ENCODE measurements at places on chromosomes 3 and 15.

DNA sequence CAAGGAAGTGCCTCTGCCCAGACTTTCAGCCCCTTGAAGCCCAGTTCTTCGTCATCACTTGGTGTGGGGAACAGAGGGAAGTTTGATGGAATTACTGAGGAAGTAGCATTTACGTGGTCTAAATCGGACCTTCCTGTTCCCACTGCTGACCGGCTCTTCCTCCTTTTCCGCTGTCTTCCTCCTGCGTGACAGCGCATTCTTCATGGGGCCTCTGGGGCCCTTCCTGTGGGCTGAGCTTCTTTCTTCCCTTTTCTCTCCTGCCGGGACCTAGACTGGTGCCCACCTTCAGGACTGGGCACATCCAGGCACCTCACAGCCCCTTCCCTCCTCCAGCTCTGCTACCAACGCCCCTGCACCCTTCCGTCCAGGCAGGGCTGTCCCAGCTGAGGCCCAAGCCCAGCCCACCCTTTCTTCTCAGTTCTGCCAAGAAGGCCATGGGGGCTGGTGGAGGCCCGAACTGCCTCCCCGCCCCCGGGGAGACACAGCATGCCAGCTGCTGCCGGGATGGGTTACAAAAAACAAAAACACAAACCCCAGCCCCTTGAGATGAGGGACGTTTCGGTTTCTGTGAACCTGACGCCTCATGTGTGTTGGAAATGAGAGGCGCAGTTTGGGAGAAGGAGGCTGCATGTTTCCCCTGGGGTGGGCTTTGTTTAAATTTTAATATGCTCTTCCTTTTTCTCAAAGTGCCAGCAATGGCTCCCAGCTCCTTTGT is 19.1 kb downstream of the ZNF710 start:
- DNase-seq = no peak

DNA sequence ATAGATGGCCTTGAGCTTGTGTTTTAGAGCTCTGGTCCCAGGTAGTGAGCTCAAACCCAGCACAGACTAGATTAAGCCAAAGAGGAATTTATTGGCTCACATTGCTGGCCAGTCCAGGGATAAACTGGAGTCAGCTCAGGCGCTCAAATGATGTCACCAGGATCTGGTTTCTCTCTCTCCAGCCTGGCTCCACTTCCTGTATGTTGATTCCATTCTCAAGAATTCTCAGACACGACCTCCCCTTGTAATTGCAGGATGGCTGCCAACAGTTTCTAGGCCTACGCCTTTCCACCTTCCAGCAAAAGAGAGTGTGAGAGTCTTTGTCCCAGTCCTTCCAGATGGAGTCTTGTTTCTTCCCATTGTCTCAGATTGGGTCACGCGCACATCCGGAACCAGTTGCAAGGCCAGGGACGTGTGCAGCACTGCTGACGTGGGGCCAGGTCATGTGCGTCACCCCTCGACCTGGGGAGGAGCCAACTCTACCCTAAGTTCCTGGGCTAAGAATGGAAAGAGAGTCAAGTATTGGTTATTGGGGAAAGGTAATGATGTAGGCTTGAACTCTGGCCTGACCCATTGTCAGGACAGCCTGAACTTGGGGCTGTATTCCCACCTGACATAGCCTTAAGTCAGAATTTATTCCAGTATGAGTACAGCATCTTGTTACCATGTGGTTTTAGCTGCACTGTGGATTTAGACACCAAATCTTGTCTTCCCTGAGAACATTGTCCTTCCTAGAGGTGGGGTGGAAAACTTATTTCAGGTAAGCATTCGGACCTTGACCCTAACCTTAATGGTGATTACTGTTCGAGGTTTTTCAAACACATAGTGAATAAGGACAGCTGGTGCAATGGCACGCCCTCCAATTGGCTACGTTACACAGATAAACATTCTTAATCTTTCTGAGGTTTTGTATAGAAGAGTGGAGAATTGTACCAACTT is 31.6 kb downstream of the CACNA1D start:
- peak; percentile 77 for DNase-seq

DNA sequence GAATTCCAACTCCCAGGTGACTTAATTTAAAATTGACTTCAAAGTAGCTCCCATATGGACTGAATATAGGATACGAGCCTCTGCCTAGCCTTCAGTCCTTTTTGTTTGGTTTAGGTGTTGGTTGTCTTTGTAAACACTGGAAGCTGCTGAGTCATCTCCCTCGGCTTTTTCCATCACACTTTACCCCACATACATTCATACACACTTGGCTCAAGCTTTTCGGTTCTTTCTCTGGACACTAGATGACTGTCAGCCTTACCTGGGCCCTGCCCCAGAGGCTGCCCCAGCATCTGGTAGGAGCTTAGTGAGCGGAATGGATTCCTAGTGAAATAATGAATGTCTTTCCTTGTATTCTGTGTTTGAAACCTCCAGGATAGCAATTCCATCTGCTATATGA is 201.5 kb upstream of the IL12A start:
- peak; percentile 62 for DNase-seq

- no peak for DNase-seq
Observed at GRCh38 chr15:88741046-88741445, 62.2 kb upstream of the ACAN start.

DNA sequence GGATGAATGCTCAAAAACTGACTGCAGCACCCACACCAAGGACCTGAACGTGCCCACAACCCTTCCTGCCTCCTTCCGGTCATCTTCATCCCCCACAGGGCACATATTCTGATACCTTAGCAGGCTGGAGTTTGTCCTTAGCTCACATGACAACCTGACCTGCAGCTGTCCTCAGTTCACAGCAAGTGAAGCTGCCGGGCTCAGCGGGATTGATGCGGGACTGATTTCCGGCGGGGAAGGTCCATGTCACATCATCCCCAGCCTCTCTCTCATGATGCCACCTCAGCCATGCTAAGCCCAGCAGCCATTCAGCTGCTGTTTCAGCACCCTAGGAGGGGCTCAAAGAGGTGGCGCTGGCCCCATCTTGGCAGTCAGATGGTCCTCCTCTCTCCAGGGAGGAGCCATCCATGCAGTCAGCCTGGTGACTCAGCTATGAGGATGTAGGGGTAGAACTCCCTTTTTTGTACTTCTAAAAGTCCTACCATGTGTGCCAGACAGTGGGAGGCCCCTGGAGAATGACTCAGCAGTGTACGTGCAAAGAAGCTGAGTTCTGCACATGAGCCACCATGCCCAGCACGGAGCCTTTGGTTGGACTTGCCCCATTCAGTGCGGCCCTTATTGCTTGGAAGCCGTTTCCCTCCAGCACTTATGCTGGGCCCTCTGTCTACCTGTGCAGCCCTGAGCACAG is 9.5 kb downstream of the CA12 start:
- DNase-seq = no peak

DNA sequence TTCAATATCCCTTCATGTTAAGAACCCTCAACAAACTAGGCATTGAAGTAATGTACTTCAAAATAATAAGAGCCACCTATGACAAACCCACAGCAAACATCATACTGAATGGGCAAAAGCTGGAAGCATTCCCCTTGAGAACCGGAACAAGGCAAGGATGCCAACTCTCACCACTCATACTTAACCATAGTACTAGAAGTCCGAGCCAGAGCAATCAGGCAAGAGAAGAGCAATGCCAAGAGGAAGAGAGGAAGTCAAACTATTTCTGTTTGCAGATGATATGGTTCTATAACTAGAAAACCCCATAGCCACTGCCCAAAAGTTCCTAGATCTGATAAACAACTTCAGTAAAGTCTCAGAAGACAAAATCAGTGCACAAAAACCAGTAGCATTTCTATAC is 161.9 kb downstream of the UBE2E2 start:
- DNase-seq = no peak

GRCh38 chr15:95511671-95512070 is 818.8 kb upstream of the NR2F2 start:
- DNase-seq = no peak

GRCh38 chr3:44248152-44248551 is 6.5 kb downstream of the TOPAZ1 start:
- no peak for DNase-seq

- no peak for DNase-seq
Observed at GRCh38 chr15:32701863-32702262, 15.9 kb upstream of the GREM1 start.

- DNase-seq = no peak
Observed at GRCh38 chr3:46999516-47000197, 20.2 kb downstream of the NBEAL2 start.

DNA sequence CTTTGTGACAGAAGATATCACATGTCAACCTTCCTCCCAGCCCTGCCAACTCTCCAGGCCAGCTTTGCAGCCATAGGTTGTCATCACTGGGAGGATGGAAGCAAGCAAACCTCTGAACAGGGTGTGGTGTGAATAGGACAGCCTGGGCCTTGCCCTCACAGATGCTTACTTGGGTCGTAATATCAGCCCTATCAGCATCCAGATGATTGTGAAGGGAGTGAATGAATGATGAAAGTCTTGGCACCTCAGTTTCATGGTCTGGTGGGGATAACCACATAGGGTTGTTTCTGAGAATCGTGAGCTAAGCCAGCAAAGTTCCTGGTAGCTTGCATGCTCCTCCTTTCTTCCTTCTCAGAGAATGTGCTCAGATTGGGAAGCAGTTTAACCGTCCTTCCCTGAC is 55.1 kb upstream of the POLR2M start:
- no peak for DNase-seq

DNA sequence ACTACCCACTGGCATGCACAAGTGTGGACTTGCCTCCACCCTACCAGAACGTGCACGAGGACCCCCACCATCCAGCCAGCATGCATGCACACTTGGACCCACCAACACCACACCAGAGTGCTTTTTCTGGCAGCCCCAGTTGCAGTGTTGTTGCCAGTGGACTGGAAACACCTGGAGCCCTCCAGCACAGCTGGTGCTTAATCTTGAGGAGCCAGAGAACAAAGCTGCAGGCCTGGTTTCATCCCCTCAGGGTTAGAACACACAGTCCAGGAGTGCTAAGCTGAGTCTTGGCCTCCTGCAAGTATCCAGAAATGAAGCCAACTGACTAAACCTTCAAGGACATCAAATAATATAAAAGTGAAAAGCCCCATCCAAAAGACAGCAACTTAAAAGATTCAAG is 888.0 kb downstream of the NTRK3 start:
- no peak for DNase-seq

DNA sequence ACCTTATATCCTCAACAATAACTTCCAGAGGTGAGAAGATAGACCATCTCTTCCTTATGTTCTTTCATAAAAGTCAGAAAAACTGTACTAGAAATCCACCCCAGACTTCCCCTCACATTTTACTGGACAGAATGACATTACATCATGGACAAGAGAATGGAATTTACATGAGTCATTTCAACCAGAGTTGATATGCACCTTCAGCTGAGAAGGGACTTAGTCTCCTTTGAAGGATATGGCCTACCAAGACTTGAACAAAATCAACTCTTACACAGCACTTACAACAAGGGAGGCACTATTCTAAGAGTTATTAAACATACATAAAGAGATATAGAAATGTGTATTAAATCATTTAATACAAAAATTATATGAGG is 380.0 kb upstream of the DPH6 start:
- DNase-seq = no peak

GRCh38 chr3:127787071-127787490 is 35.2 kb downstream of the MGLL start:
- peak; percentile 52 for DNase-seq

- DNase-seq = no peak
Observed at GRCh38 chr3:25053360-25053759, 374.7 kb upstream of the RARB start.

GRCh38 chr15:101613130-101614000 is 38.8 kb downstream of the TM2D3 start:
- DNase-seq = peak; percentile 87

DNA sequence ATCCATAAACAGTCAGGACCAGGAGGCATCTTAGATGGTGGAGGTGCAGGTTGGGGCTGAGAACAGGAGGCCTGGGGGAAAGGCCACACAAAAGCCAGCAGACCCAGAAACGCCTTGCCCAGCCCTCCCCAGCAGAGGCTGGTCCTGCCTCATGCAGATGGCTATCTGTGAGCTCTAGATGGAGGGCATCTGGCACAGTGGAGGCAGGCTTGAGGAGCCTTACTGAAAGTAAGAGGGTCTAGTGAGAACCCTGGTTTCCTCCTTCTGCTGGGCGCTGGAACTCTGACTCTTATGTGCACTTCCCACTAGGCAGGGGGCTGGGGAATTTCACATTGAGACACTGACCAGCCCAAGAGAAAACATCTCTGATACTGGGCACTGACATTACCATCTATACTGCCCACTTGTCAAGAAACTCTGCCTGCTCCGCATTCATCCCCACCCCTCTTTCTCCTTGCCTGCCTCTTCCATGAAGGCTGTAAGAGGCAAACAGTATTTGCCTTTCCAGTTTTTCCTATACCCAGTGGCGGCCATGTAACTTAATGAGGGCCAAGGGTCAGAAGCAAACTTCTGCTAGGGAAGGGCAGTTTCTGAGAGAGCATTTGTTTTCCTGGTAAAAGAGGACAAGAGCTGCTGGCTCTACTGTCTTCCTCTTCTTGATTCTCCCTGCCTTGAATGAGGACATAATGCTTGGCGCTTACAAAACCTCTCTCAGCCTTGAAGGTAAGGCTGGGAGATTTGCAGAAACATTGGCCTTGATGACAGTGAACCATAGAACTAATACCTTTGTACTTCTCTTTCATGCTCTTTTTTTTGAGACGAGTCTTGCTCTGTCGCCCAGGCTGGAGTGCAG is 4.4 kb upstream of the SCN5A start:
- no peak for DNase-seq

- DNase-seq = no peak
Observed at GRCh38 chr3:172282850-172283249, 165.4 kb downstream of the GHSR start.

DNA sequence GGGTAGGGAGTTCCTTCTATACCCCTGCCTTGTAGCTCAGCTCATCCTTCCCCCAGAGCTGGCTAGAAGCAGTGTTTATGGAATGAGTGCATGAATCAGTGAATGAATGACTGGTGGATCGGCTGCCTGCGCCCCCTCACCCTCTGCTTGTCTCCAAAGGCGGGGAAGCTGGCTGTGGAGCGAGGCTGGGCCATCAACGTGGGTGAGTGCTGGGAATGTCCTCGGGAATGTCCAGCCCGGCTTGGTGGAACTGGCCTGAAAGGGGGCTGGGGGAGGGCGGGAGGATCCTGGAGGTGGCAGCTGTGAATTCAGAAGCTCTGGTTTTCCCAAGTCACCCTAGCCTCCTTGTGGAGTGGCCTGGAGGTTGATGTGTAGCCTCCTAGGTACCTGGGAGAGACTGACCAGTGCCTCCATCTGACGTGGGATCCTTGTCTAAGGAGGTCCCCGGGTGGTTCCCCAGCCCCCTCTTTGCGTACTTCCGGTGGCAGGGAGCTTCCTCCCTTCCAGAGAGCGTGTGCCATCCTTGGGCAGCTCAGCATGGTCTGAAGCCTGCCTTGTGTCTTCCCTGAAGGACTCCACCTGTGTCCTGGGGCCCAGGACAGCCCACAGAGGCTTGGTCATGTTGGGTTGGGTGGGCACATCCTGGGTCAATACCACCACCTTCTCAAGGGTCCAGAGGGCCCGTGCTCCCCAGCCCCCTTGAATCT is 18.4 kb downstream of the HDAC11 start:
- no peak for DNase-seq

- peak; percentile 25 for DNase-seq
Observed at GRCh38 chr3:42683875-42684598, 1.3 kb upstream of the KLHL40 start.

DNA sequence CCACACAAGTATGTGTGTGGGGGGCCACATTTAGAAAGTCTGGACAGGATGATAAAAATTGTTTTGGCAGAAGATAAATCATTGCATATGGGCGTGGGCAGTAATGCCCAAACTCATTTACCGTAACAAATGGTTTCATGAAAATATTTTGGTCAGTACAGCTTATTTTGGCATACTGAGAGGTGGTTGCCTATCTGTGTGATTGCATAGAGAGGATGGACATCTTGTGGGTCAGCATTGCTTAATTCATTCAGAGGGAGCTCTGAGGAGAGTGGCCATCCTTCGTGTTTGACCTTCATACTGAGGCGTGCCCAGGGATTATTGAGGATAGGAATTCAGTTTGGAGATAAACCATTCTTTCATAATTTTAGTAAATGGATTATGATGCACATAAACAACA is 162.5 kb downstream of the GAP43 start:
- no peak for DNase-seq

All from mucosa of gallbladder (tissue), 1 donor.